ENCODE measurements at places on chromosomes 1 and 21.

DNA sequence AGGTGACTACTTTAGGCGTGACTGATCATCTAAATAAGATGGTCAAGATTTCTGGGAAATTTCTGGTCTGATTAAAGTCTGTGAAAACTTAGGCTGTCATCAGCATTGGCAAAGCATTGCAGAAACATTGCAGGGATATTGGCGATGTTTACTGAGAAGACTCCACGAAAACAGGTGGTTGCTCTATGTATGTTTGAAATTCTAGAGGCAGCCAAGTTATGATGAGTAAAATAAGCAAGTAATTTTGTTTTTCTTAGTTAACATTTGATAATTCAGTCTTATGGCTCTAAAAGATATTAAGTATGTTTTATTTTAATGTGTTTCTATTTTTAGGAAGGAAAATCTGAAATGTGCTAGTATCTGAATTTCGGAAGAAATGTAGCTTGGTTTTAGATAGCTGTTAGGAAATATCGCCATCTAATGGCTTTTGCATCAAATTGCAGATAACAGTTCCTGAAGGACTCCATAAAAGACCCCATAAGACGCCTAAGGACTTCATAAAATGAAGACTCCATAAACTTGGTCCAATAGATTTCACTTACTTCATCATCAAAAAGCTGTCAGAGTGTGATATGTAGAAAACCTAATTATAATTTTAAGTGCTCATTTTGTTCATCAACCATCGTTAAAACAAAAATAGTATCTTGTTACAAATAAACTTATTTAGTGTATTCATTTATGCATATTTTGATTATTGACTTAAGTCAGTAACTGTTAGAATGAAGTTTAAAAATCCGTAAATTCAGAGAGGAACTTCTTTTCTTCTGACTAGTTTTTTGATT lies 344.6 kb downstream of the RYR2 start:
- no peak for DNase-seq

- DNase-seq, result no peak
Observed at GRCh38 chr21:44947111-44947929, 7.5 kb downstream of the SLX9 start.

DNA sequence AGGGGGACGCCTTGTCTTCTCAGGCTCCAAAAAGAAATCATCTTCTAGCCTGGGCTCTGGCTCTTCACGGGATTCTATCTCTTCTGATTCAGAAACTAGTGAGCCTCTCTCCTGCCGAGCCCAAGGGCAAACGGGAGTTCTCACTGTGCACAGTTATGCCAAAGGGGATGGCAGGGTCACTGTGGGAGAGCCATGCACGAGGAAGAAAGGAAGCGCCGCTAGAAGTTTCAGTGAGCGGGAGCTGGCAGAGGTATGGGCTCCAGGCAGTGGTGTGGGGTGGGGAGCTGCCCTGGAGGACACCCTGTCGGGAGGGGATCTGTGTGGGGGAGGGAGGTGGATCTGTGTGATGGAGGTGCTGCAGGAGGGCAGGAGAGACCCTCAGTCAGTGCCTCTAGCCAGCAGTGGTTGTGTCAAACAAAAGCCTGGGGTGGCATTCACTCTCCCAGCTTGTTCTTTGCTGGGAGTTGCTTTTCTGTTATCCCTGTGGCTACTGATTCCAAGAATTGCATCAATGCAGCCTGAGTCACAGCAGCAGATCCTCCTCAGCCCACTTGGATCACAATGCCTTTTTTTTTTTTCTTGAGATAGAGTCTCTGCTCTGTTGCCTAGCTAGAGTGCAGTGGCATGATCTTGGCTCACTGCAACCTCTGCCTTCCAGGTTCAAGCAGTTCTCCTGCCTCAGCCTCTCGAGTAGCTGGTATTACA lies 21.8 kb downstream of the KDM4A start:
- DNase-seq, result no peak

DNA sequence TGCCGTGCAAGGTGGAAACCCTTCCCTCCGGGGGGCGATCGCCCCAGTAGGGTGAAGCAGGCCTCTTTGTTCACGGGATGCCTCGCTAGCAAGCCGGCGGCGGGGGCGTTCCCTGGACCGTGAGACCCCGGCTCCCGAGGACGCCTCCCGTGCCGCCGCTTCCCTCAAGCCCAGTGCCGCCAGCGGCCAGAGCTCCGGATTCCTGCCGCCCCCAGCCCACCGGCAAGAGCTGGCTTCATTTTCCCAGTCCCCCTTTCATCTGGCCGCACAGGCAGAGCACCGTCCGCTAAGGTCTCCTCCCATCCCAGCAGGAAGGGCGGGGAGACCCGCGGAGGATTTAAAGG lies 16.3 kb downstream of the IER5 start:
- DNase-seq, result peak; percentile 54

DNA sequence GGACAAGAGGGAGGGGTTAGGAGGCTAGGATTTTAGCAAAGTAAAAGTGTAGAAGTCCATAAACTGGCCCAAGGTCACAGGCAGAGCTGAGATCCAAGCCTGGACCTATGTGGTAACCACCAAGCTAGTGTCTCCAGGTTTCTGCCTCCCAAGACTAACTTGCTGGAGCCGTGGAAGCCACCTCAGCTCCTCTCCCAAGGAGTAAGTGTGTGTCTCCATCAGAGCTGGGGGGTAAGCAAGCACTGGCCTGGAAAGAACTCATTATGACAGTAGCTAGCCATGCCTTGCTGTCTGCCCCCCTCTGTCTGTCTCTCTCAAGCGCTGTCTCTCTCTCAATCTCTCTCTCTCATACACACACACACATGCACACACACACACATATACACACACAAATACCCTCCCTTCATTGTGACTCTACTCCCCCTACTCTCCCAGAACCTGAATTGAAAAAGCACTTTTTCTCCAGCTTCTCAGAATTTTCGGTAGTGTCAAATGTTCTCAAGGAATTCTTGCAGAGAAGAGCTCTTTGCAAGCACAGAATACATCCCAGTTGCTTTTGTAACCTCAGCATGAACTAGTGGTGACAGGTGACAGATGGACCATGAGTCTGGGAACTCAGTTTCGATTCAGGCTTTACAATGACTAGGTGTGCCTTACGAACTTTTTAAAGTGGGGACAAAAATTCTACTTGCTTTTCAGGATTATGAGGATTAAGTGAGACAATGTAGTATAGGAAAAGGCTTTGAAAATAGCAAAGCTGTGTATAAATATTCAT lies 238.0 kb upstream of the FGGY start:
- DNase-seq, result no peak

GRCh38 chr1:107047602-107048001 lies 8.9 kb upstream of the PRMT6 start:
- DNase-seq, result no peak

DNA sequence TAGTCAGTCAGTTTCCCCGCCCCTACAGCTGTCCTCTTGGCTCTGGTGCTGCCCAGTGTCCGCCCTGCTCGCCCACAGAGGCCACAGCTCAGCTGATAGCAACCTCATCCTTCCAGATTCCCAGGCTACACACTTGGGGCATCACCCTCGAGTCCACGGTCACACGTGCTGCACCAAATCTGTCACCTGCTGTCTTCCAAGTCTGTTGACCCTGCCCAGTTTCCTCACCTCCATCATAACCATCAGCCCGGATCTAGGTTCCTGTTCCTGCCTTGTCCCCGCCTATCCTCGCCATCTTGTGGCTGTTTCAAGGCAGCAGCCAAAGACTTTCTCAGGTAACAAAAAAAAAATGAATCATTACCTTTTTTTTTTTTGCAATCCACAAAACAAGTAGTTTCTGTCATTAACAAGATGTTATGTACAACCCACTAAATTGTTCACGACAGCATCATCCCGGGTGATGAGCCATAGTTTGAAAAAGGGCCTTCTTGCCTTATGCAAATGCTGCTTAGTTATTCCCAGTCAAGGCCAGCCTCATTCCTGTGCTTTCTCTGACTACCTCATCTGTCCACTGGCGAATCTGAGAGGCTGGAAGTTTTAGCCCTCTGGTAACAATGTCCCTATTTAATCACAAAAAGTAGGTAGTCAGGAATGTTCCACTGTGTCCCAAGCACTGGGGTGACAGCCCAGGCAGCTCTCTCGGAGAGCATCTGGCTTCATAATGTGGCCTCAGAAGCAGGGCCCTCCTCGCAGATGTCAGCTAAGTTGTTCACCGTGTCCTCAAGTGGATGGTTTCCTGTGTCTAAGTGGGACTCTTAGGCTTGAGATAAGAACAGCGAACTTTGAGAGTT lies 4.9 kb upstream of the MIIP start:
- DNase-seq, result no peak

DNA sequence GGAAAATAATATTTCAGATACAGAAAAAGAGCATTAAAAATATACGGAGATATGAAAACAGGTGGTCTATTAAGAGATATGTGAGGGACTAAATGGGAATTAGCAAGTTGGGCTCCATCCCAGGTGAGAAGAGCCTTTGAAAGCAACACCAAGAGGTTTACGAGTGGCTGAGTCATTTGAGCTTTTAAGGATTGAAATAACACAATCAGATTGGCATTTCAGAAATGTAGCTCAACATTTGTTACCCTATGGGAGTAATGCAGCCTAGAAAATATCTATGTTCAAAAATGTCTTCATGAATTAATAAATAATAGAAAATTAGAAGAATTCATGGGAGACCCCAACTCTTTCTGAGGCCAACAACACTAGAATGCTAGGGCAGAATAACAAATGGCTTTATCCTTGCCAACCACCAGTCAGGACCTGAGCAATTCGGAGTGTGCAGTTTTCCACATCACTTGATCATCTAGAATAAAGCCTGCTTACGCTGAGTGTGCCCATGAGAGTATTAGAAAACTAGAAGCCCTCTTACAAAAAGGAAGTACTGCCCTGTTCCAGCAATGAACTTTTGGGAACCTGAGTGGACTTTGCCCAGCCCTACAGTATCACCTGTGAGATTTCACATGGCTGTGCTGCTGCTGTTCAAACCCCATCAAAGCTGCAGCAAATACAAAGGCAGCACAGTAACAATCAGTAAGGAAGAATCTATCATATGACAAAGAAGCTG lies 538.0 kb upstream of the CAMK1G start:
- DNase-seq, result no peak

DNA sequence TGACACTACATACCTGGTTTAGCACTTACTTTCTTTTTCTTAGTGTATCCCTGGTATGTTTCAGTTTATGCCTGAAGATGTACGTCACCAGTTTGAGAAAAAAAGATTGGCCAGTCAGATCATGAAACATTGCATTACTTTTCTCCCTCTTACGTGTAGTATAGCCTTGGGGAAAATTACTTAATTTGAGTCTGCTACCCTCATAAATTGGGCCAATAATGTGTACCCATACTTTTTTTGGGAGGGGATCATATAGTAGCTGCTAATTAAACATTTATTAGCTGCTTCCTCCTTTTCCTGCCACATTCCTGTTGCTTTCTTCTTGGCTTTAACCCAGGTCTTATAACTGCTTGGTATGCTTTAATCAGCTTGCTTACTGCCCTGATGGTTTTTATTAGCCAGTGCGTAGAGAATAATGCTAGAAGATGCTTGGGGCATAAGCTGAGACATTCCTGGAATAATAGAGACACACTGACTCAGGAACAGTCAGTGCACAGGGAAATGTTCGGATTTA lies 32.1 kb downstream of the RABGAP1L start:
- no peak for DNase-seq

GRCh38 chr1:187787736-187788135 lies 959.0 kb downstream of the PLA2G4A start:
- DNase-seq, result no peak

DNA sequence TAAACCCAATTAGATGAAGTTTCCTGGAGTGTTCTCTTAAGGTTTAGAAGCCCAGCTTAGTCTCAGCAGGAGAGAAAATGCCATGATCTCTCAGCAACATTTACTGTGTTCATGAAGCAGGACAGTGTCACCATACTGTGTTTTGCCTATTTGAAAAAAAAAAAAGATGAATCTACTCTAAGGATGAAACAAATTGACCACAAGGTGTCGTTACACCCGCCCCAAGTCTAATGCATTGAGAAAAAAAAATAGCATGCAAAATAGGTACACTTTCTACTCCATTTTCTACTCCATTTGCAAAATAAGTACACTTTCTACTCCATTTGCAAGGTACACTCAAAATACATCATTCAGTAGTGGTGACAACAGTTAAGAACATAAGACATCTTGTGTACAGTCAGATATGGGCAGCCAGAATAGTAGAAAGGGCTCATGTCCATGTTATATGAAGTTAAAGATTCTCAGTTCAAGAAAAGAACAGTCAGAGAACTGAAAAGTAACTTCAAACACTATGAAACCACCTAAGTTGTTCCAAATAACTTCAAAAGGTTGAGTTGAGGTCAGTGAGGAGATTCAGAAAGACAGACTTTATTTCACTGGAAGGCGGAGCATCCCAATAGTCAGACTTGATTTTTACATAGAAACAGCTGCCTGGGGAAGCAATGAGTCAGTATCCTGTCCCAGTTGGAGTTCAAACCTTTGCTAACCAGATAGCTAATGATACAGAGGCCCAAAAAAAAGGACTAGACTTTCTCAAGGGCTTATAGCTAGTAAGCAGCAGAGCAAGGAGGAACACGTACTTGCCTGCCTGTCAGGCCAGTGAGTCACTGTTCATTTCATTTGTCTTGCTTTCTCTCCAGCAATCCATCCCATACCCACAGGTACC lies 13.3 kb downstream of the PLPPR5 start:
- DNase-seq, result no peak

DNA sequence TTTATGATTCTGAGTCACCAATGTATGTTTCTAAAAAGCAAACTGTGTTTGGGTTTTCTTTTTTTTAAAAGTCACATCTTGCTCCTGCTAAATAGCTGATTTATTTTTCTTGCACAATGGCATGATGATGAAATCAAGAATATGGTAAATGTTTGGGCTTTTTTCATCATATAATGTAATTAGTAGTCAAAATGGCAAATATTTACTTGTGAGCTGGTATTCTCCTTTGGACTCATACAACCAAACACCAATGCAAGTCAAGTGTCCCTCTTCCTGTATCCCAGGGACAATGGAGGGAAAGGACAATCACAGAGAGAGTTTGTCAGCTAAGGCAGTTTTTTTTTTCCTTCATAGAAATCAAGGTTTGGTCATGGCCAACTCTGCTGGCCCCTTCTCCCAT lies 94.6 kb upstream of the RALGPS2 start:
- DNase-seq, result no peak

- no peak for DNase-seq
Observed at GRCh38 chr1:108597041-108597440, 37.1 kb downstream of the EEIG2 start.

- no peak for DNase-seq
Observed at GRCh38 chr1:52239708-52240001, 97.8 kb downstream of the ZFYVE9 start.

GRCh38 chr21:30942192-30942591 lies 60.8 kb upstream of the KRTAP11-1 start:
- no peak for DNase-seq

DNA sequence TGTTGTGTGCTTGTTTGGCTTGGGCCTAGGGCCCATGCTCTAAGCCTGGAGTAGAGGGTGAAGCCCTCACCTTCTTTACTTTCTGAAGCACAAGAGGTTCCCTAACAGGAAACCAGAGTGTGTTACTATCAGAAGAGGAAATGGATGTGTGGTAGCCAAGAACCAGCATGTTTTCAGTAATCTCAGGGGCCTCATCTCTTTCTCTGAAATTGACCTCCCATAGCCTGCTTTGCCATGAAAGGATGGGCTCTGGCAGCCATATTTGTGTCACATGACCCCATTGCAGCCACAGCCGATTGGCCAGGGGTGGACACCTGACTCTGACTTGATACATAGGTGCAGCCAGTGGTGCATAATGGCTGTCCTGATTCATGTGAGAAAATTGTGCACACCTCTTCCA lies 18.6 kb downstream of the A3GALT2 start:
- DNase-seq, result peak; percentile 18

- DNase-seq, result no peak
Observed at GRCh38 chr1:145716641-145717345, 2.5 kb upstream of the CD160 start.

GRCh38 chr1:235078480-235079381 lies 49.9 kb downstream of the TOMM20 start:
- DNase-seq, result no peak

GRCh38 chr1:6118415-6118814 lies 61.7 kb downstream of the CHD5 start:
- DNase-seq, result no peak
